ENCODE measurements at places on chromosomes 7 and 10.

DNA sequence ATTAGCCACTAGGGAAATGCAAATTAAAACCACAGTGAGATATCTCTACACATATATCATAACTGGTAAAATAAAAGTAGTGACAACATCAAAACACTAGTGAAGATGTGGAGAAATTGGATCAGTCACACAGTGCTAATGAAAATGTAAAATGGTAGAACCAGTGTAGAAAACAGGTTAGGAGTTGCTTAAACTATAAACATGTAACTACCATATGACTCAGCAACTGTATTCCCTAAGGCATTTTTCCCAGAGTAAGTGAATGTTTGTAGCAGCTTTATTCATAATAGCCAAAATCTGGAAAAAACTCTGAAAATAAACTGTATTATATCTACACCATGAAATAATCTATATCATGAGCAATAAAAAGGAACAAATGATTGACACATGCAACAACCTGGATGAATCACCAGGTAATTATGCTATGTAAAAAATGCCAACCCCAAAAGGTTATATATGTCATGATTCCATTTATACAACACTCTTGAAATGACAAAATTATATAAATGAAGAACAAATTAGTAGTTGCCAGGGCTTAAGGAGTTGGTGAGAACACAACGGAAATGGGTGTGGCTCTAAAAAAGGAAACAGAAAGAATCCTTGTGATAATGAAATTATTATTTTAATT, 22.8 kb downstream of the SLC25A40 start:
- DNase-seq: no peak

GRCh38 chr7:80346704-80347103, 165.2 kb downstream of the GNAT3 start:
- no peak for DNase-seq

DNA sequence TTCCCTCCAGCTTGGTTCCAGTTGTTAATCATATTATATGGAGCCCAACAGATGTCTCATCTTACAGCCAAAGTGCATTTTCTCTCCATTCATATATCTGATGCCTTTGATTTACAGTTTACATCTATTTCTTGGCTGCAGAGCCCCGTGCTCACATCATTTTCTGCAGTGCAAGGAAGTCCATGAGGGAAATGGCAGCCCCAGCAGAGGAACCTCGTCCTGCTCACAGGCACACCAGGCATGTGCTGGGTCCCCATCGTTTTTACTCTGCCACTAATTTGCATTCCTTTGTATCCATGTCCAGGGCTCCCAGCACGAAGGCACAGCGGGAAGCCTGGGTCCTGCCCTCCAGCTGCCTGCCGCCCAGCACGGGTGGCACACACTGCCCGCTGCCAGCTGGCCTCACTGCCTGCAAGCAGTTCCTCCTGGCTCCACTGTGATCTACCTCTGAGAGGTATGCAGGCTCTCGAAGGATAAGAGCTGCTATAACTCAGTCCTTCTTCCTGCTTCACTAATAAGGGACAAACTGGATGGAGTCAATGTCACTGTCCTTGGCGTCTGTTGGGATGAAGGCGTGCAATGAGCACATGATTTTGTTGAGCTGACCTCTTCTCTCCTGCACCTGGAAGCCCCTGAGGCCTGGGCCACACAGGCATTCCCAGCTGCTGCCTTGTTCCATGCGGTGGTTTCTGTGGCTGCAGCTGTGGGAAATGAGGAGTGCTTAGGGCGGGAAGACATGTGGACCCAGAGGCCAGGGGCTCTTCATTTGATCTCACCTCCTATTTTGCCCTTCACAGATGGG, 583.6 kb upstream of the MGMT start:
- no peak for DNase-seq

DNA sequence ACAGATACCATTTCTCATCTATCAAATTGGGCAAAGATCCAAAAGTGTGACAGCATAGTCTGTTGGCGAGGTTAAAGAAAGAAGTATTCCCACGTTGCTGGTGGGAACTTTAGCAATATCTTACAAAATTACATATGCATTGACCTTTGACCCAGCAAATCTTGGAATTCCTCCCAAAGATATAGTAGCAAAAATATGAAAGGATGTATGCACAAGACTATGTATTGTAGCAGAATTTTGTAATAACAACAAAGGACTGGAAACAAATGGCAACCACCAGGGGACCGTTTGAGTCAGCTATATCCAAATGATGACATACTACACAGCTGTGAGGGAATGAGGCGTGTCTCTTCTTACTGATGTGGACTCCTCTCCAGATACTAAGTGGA, 50.2 kb downstream of the KCNH2 start:
- DNase-seq: no peak

GRCh38 chr7:25786936-25787335, 365.1 kb upstream of the NFE2L3 start:
- no peak for DNase-seq

DNA sequence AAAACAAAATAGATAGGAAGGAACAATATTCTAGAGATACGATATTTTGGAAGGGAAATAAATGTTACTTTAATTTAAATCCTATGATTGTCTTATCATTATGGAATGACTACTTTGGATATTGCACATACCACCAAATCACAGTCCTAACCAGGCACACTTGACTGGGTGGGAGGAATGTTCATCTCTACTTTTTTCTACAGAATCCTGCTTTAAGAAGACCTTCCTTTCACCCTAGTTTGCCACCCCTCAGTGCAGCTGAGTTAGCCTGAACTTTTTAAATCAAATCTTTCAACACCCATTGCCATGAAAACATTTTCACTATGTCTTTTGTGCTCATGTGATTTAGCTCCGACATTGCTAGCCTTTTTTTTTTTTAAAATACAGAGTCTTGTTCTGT, 38.1 kb downstream of the RELN start:
- no peak for DNase-seq

GRCh38 chr10:47165711-47166404, 134.1 kb upstream of the GDF10 start:
- DNase-seq: no peak

DNA sequence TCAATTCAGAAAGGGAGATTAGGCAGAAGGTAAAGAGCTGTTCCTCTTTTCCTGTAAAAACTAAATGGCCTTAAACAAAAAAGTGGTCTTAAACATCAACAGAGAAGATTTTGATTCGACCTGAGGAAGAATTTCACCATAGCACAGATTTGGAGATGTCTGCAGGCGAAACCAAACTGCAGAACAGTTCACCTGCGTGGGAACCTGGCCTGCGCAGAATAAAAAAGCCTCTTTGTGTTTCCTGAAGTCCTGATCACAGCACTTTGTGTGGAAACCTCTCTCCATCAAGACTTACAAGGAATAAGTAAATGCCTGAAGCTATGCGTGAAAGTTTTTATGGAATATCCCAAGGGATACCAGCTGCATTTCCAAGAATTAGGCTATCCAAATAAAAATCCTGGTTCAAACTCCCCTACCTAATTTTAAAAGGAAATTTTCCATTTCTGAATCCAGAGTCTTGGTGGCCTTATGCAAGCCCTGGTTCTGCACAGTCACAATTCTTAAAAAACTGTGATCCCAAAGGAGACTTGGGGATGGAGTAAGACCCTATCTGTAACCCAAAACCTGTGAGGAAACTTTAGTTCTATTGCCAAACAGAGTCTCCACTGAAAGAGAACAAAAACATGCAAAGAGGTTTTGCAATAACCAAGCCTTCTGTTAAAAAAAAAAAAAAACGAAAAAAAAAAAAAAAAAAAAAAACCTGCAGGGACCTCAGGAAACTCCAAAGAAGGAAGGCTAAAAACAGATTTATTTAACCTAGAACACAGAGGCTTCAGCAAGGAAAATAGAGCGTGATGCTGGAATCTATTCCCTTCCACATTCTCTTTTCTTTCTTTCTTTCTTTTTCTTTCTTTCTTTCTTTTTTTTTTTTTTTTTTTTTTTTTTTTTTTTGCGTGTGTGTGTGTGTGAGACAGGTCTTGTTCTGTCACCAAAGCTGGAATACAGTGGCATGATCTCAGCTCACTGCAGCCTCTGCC, 10.4 kb downstream of the CALML3 start:
- no peak for DNase-seq

DNA sequence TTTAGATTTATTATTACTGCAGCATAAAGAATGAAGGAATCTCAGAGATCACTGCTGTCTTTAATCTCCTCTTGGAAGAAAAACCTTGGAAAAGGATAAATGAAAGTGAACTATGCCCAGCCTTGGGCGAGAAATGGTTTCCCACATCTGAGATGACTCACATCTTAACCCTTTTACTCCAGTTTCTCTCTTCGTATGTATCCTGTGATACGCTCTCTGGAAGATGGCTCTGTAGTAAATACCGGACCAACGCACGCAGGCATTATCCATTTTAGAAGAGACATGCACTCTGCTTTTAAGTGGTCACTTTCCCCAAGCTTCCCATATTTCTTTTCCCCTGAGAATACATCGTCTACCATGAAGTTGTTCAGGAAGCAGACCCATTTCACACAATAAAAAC, 207.3 kb upstream of the BMPER start:
- DNase-seq: no peak

- DNase-seq: no peak
Measured at GRCh38 chr7:110187877-110188554, 902.9 kb upstream of the LRRN3 start.

GRCh38 chr10:104816501-104816900, 175.4 kb downstream of the SORCS3 start:
- no peak for DNase-seq

GRCh38 chr10:52359441-52359840, 45.4 kb downstream of the DKK1 start:
- DNase-seq: no peak

DNA sequence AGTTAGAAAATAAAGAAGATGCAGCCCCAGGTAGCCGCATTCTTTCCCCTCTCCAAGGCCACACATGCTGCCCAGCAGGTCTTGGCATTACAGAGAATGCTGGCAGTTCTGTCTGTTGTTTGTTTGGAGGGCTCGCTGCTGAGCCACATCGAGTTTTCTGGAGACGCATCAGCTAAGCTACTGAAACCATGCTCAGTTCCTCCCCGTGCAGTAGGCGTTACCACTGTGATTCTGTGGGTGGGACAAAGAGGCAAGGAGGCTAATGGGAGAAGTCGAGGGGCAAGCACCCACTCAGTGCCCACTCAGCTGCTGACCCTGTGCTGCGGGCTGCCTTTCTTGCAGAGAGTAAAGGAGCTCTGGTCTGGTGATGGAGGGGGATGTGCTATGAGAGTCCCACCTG, 15.5 kb upstream of the GTPBP4 start:
- DNase-seq: no peak

DNA sequence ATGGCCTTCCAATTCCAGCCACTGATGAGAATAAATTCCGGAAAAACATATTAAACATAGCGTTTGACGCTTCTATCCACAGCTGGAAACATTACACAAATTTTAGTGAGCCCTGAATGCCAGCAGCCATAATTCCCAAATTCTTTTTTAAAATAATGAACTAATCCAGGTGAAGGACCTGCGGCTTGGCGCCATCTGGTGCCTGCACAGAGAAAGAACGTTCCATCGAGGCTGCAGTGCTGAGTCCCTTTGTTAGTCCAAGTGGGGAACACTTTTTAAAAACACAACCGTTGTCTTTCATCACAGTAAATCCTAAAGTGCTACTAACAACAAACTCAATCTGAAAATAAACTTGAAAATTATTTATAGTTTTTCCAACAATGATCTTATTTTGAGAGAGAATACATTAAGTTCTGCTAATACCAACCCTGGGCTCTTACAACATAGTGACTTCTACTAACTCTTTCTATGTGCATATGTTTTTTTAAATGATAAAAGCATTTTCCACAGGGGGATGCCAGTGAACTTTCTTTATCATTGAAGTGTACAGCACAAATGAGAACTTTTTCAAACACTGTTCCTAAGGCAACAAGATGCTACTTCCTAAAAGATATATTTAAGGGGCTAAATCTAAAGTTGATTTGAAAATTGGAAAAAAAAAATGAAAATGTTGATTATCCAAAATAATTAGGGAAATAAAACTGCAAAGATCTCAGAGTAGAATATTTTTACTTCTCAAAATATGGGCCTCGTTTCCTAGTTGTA, 166.9 kb upstream of the RNF32 start:
- no peak for DNase-seq

DNA sequence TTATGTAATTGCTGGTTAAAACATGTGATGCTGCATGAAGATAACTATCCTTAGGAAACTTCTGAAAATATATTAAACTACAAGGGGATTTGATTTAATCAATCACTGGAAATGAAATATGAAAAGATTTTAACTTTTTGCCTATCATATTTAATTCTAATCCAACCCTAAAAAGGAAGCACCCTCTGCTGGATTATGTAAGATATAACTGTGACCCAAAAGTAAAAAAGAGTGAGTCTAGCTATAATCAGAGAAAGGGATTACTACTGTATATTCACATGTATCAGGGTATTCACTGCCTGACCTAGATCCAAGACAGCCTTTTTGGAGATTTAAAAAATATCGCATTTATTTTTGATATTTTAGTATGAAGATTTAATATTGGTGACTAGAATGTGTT, 295.5 kb downstream of the MDFIC start:
- DNase-seq: no peak

GRCh38 chr10:102426803-102427287, 5.5 kb downstream of the CUEDC2 start:
- DNase-seq: no peak

GRCh38 chr10:126009650-126010049, 113.3 kb downstream of the FANK1 start:
- DNase-seq: no peak

DNA sequence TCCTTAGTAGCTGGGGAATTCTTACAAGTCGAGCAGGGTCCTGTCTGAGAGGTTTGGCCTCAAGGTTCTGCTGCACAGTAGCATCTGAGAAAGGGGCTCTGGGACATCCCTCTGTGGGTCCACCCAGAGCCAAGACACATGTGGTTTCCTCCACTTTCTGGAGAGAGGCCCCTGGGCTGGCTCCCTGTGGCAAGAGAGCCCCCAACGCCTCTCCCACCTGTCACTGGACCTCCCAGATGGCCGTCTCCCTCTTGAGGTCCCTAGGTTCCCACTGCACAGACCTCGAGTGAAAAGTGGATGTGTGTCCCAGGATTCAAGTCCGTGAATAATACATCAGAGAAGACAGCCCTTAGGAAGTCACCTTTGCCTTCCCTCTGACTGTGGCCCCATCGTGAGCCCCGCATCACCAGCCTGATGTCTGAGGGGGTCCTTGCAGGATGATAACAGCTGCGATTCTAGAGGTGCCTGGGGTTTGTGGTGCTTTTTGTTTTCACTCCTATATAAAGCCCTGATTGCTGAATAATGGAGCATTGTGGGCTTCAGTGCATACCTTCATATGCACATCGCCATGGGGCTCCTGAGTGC, 319.0 kb downstream of the GLRX3 start:
- DNase-seq: no peak

DNA sequence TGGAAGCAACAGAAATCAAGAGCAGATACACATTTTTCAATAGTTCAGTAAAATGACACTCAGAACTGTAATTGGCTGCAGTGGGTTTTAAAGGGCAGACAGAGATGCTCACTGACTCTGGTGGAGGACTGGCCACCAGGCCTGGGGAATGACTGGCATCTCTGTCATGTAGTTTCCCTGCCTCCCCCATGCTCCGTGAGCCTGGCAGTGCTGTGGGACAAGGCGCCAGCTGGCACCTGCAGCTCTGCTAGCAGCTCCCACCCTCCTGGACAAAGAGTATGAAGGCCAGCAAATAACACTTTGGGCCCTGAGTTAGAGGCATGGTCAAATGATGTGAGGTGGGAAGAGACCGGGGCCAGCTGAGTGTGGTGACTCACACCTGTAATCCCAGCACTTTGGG, 15.0 kb downstream of the TSPAN33 start:
- no peak for DNase-seq

Measured in GM12864 (cell line).